Epithelial cell of prostate (primary cell): ENCODE measurements at places on chromosomes 11 and 22.

GRCh38 chr11:127600674-127601073 lies 600.1 kb upstream of the KIRREL3 start:
- DNase-seq: no peak

DNA sequence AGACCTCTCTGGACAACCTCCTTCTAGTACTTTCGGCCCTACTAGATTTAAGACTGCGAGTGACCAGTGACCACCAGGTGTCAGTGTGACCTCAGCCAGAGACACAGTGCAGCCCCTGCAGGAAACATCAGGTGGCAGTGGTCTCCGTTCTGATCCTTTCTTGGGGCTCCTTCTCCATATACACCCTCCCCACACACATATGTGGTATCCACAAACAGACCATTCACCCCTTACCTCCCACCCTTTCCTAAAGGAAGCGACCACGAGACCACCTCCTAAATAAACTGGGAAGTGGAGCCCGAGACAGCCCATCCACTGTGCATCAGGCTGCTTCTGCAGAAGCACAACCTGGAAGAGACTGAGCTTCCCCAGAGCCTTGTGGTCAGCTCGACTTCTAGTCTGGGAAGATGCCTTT lies 38.5 kb upstream of the CYP2D6 start:
- no peak for DNase-seq

DNA sequence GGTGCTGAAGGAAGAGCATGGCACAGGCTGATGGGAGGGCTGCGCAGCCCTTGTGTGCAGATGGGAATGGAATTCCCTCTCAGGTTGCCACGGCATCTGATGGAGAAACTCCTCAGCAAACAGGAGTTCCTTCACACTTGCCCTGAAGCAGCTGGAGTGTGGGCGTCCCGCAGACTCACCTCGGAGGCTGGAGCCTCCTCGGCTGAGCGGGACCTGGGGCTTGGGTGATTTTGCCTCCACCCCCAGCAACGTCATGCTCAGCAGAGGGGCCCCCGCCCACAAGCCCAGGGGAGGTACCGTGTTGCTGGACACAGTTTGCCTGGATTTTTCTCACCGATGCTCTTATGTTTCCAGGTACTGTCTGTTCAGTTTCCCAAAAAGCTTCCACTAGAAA lies 63.4 kb downstream of the MYO7A start:
- no peak for DNase-seq

GRCh38 chr11:60926500-60926899 lies 2.2 kb downstream of the TMEM132A start:
- DNase-seq: no peak

- DNase-seq: no peak
These were observed 27.6 kb upstream of the HMOX1 start for GRCh38 chr22:35353318-35353717.
